HFF-Myc (cell line): ENCODE measurements at places on chromosomes 1 and 21.

DNA sequence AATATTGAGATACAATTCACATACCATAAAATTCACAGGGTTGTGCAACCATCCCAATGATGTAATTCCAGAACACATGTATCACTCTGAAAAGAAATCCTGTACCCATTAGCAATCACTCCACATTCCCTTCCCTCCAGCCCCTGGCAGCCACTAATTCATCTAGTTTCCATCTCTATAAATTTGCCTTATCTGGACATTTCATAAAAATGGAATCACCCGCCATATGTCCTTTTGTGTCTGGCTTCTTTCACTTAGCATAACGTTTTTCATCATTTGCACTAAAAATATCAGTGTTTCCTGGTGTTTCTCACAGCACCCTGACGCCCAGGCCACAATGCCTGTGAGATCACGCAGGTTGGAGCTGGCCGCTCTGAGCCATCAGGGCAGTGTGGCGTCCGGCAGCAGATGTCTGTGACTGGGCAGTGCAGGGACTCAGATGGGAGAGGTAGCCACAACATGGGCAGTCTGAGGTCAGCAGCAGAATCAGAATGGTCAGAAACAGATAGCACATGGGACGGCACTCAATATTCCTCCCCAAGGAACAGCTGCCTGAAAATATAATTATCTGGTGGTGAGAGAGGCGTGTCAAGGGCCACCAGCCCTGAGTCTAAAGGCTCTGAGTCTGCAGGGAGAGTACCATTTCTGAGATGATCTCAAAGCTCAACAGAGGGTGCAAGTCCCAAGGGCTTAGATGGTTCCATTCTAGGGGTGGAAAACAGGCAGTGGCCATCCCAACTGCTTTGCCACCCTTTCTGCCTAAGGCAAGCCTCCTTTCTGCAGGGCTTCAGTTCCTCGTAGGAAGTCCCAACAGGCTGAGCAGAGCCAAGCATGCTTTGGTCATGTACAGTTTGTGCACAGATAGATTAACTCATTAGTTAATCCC, 129.4 kb upstream of the EDN2 start:
- DNase-seq: no peak

GRCh38 chr21:17690078-17690494, 77.4 kb upstream of the BTG3 start:
- DNase-seq: no peak

DNA sequence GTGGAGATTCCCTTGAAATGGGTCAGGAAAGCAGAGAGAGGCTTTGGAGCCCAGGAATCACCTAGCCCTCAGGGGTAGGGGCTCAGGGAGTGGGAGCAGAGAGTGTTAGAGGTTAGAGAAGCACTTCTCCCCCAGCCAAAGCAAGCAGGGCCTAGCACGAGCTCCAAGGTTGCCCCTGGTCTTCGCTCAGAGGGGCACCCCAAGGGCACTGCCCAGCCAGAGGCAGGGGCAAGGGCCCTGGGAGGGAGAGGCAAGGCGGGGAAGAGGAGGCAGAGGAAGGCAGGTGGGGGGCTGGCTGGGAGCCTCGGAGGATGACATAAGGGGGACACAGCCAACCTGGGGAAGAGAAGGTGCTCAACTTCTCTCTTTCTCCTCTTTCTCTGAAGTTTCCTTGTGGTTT, 71.9 kb downstream of the CASZ1 start:
- DNase-seq: no peak

DNA sequence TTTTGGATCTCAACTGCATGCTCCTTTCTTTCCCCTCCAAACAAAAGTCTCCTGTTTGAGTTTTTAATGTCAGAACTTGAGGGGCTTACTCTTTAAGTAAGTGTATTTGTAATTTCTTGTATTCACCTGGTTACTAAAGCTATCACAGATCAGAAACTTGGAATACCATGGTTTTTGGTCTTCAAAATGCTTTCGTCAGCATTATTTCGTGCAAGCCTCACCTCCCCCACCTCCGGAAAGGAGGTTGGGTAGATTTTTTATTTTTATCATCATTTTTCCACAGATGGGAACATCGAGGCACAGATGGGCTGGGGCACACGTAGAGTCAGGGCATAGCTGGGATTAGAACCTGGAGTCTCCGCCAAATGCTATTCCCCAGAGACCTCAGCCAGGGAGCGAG, 100.7 kb downstream of the IER5 start:
- no peak for DNase-seq

- peak; percentile 65 for DNase-seq
Observed at GRCh38 chr1:93608187-93609109, 73.2 kb downstream of the BCAR3 start.

DNA sequence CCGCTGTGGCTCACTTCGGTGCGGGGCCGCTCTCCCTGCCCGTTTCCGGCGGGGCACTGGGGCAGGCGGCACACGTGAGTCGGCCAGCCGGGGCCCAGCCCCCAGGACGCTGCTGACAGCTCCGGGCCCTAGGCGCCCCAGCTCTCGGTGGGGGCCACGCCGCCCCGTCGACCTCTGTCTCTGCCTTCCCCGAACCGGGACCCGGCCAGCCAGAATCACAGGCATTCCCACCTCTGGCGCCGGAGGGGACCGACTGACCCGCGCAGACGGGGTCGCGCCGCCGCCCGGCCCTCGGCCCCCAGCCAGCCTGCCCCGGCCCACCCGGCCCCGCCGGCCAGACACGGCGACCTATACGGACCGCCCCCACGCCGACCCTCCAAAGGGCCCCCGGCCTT, 755 bp downstream of the SCMH1 start:
- DNase-seq: no peak

GRCh38 chr21:44006656-44007055, 5.5 kb upstream of the TRAPPC10 start:
- no peak for DNase-seq
